ENCODE measurements at places on chromosomes 6 and 20. TPM values are rescaled to one million over a fixed set of nuclear protein-coding genes. Genes with fewer than 3 reads are reported as not detected.

DNA sequence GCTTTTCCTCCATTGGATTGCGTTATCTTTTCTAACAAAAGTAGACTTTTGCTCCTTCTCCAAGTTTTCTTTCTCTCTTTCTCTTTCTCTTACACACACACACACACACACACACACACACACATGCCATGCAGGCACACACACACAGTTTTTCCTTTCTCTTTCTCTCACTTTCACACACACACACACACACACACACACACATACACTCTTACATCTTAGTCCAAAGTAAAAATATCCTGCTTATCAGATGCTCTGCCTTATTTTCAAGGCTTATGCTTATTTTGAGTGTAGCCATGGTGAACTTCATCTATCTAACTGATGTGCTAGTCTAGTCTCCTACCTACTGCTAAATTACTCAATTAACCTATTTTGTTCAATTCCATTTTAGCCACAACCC is 34.4 kb upstream of the RAB23 start:
- peaks cover 13% of the 10 kb centered on the region for H3K4me1 ChIP-seq
- H3K4me3 ChIP-seq: no peak overlapping the region
- no peaks in the 10 kb centered on the region for H3K36me3 ChIP-seq

DNA sequence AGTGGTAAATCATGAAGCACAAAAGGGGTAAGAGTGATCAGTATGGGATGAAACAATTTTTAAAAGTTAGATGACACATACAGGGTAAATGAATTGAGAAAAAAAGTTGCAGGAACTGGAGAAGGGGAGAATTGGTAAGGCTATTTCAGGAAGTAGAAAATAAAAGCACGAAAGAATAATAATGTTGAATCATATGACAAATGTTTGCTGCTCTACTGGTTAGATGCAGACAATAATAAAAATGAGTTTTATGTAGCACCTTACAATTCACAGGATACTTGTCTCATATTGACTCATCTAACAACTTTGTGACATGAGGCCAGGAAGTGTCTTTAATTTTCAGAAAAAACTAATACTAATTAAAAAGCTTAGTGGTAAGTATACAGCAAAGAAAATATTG is 566.5 kb upstream of the MARCKS start:
- peaks cover 11% of the 10 kb centered on the region for H3K36me3 ChIP-seq
- no peak overlapping the region for H3K27ac ChIP-seq
- no peaks in the 10 kb centered on the region for H3K27me3 ChIP-seq
- no peak overlapping the region for H3K4me3 ChIP-seq
- DNase-seq: no peak

The CCDC167 gene
- total RNA-seq: 73.1 TPM

The CDH26 gene
- 0.86 TPM for total RNA-seq

The HLA-G gene
- total RNA-seq: not detected

Data from neural crest cell (in vitro differentiated cells).